Femur (tissue), 1 donor: ENCODE measurements at places on chromosomes 7 and 10.

- DNase-seq = peak; percentile 57
These were observed 458.5 kb downstream of the KCNMA1 start for GRCh38 chr10:77179015-77179695.

DNA sequence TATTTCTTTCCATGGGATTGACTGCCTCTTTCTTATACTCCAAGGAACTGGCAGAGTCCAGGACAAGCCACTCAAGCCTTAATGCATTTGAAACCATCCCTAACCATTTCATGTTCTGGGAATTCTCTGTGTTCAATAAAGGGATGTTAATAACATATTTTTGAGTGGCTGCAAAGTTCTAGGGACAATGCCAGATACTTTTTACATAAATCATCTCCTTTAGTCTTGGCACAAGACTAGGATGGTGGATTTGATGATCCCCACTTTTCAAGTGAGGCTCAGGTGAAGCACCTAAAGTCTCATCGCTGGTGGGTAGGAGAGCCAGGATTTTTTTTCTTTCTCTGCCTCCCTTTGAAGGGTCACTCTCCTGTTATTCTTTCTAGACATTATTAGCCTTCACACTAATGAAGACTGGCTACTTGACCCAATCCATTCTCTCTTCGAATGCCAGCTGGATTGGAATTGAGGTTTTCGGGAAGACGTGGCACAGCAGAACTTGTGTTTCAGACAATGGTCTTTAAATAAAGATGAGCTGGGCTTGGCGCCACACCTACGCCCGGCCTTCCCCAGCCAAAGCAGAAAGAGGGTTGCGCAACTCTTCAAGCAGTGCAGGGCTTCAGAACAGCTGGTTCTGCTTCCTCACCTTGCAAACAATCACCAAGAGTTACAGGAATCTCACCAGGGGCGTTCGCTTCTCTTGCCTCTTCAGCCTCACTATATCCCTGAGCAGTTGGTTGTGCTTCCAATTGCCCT lies 73.8 kb upstream of the BMPER start:
- DNase-seq = peak; percentile 57

- DNase-seq = no peak
These were observed 94.3 kb downstream of the USP6NL start for GRCh38 chr10:11517150-11517549.

- no peak for DNase-seq
These were observed 32.7 kb upstream of the PFKP start for GRCh38 chr10:3034616-3035015.

DNA sequence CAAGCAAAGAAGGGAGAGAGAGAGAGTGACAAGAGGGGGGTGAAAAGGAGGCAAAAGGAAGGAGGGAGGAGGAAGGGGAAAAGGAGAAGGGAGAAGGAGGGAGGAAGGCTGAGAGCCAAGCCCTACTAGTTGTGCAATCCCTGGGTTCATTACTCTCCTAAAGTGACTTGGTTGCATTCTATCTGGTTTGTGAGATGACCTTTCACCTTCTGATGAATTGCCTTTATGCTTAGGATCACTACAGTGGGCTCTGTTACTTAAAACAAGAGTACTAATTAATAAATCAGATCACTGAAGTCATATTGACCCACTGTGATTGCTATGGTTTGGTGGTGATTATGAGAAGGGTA lies 144.9 kb downstream of the KIF20B start:
- no peak for DNase-seq

DNA sequence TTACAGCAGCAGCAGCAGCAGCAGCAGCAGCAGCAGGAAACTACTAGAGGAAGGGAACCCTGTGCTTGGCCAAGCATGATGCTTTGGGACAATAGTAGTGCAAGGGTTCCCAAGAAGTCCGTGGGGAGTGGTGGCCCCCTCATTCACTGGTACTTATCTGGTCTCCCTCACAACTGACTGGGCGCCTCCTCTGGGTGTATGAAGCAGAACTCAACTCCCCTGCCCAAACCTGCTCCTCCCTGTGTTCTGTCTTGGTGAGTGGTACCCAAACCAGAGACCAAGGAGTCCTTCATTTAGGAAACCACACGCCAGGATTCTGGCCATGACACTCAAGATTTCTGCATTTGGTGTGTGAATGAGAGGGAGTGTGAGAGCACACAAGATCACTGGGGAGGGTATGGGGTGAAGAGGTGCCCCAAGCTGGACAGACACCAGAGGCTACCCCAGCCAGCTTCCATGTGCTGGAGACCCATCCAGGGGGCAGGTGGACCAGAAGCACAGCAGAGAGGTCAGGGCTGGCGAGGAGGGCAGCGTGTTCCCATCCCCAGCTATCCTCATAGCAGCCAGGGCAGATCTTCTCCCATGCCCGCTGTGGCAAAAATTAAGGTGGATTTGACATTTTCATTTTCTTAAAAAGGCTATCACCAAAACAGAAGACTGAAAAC lies 10.6 kb upstream of the ZNF777 start:
- DNase-seq = no peak

- peak; percentile 39 for DNase-seq
These were observed 14.9 kb upstream of the ADGRA1 start for GRCh38 chr10:133072720-133073390.

DNA sequence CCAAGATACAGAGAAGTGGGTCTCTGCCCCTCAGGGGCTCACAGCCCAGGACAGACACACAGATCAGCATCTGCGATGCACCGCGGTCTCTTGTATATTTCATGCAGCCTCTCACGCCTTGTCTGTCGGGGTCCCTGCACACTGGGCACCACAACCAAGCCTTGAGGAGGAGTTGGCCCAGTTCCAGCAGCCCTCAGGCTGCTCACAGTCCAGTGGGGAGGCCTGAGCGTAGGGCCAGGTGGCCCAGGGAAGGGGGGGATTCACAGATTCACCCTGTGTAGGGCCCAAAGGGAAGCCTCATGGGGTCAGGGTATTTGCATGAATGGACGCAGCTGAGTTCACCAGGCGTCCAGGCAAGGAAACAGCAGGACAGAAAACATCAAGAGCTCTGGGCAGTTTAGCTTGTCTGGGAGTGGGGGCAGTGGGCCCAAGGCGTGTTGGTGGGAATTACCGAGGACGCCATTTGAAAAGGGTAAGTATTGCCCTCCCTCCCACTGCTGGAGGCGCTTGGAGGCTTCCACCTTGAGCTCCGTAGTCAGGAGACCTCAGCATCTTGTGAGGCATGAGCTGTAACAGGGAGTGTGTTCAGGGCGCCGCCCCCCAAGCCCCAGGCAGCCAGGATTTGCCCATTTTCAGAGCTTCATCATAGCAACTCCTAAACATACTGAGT lies 129.1 kb upstream of the CHST15 start:
- no peak for DNase-seq

DNA sequence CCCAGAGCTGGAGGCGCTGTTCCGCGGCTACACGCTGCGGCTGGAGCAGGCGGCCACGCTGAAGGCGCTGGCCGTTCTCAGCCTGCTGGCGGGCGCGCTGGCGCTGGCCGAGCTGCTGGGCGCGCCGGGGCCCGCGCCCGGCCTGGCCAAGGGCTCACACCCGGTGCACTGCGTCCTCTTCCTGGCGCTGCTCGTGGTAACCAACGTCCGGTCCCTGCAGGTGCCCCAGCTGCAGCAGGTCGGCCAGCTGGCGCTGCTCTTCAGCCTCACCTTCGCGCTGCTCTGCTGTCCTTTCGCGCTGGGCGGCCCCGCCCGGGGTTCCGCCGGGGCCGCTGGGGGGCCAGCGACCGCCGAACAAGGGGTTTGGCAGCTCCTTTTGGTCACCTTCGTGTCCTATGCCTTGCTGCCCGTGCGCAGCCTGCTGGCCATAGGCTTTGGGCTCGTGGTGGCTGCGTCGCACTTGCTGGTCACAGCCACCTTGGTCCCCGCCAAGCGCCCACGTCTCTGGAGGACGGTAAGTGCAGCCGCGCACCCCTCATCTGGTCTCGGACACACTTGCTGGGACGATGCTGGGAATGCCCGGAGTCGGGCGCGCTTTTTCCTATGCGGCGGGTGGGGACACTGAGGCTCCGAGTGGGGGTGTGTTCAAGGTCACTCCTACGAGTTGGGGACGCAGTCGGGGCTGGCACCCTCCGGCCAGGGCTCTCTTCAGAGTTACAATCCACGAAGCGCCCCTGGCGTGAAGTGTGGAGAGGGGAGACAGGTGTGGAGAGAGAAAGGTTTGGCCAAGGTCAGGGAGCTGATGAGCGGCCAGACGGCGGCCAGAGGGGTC lies 717 bp downstream of the ADCY1 start:
- DNase-seq = peak; percentile 58
